ENCODE measurements at places on chromosomes 1 and 21.

- DNase-seq, result no peak
These were observed 8.1 kb upstream of the INAVA start for GRCh38 chr1:200886594-200886993.

- no peak for DNase-seq
These were observed 28.4 kb downstream of the RRP1B start for GRCh38 chr21:43687566-43688399.

DNA sequence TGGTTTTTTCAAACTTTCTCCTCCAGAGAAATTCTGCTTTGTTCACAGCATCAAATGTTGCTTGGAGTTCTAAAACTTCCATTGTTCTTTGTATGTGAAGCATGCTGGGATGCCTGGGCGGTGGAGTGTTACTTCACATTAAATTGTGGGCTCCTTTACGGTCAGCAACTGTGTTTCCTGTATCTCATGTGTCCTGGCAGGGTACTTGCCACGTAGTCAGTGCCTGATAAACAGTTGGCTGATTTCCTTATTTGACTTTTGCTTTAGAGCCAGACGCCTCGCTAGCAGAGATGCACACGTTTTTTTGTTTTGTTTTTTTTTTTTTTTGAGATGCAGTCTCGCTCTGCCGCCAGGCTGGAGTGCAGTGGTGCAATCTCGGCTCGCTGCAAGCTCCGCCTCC, 96.7 kb downstream of the UCK2 start:
- DNase-seq, result no peak

- DNase-seq, result peak; percentile 48
These were observed 14.3 kb downstream of the GPR137B start for GRCh38 chr1:236156512-236157208.
